WTC11 (cell line): ENCODE measurements at places on chromosomes 2 and 18. TPM values are rescaled to one million over a fixed set of nuclear protein-coding genes. Genes with fewer than 3 reads are reported as not detected.

COL3A1 gene
- 0.61 to 2.1 TPM (median 0.76 TPM) in 3 replicates for total RNA-seq

DNA sequence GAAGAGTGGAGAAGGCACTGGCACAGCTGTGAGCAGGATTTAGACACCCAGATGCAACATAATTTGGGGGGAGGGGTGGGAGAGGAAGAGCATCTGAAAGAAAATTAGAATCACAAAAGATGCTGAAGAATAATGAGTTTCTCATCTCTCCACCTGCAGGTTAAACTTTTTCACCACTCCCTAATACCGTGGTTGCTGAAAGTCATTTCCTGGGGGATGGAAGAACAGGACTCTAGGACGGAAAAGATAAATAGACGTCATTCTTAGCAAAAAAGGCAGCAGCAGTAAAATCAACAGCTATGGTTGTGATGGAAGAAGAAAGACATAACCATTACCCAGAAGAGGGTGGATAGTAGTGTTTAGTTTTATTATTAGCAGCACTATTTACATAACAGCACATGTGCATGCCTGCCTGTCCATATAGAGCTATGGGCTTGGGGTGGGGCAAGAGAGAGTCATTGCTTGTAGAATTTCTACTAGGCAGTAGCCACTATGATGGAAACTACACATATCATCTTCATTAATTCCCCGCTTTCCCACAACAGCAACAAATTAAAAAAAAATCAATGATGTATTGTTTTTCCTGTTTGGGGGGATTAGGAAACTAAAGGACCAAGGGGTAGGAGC lies 212.2 kb downstream of the TRIB2 start:
- no peak for DNase-seq

DNA sequence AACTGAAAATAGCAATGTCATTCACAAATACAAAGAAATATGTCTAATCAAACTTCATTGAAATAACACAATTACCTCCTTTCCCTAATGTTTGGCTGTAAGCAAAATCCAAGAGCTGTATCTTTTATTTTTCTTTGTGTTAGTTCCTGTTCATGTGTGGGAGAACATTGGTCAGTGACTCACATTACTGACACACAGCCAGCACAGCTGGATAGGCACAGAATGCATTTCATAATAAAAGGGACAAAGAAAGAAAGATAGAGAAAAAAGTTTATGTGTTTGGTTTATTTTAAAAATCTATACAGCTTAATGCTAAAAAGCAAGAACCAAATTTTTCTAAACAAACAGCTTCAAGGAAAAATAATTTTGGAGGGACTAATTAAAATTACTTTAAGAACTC lies 185.6 kb upstream of the COL3A1 start:
- no peak for DNase-seq

NTSR2 gene
- total RNA-seq, result 0.16 TPM in 1 of 3 replicates, not detected in the others

GALNT5 gene
- 0.17 to 0.34 TPM (median 0.32 TPM) in 3 replicates for total RNA-seq

TFPI gene
- total RNA-seq, result 8.4 to 10.2 TPM (median 8.9 TPM) in 3 replicates

DNA sequence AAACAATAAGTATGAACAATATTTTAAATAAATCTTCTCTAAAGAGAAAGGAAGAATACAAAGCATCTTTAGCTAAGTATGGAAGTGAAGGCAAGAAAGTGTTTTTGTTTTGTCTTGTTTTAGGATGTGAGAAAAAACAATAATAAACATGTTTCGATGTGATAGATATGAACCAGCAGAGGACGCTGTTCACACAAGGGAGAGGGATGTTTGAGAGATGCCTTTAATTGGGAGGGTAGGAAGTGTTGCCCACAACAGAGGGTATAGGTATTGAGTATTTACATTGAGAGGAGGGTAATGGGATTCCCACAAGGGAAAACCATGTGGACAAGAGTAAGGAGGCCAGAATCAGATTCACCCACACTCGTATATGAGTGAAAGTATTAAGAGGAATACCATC lies 55.1 kb downstream of the CDH19 start:
- DNase-seq, result no peak

- no peak for DNase-seq
Measured at GRCh38 chr2:68721482-68722101, 13.0 kb upstream of the ARHGAP25 start.

- no peak for DNase-seq
Measured at GRCh38 chr2:1884933-1885580, 140.7 kb upstream of the PXDN start.

GRCh38 chr18:62878305-62878704 lies 163.0 kb downstream of the PHLPP1 start:
- no peak for DNase-seq

DNA sequence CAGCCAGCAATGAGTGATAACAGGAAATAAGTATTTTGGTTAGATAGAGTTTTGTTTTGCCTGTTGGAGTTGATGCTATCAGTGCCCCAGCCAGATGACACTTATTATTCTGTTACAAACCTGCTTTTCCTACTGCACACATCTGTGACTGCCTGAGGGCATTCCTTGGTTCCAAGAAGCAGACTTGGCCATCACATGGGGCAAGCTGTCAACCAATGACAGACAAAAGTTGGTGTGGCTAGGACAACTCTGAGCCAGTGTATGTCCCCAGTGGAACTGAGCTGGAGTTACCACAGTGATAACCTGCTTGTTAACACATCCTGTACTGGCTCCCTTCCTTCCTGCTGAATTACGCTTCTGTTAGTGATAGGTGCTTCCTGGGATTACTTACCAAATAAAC lies 54.5 kb downstream of the FAM171B start:
- no peak for DNase-seq

IL1R1 gene
- 0.37 to 0.78 TPM (median 0.55 TPM) in 3 replicates for total RNA-seq

- no peak for DNase-seq
Measured at GRCh38 chr2:188051706-188052105, 240.0 kb upstream of the GULP1 start.

GRCh38 chr2:158484892-158485556 lies 28.3 kb downstream of the PKP4 start:
- no peak for DNase-seq

GRCh38 chr2:136000502-136000901 lies 15.1 kb upstream of the DARS1 start:
- DNase-seq, result no peak

DNA sequence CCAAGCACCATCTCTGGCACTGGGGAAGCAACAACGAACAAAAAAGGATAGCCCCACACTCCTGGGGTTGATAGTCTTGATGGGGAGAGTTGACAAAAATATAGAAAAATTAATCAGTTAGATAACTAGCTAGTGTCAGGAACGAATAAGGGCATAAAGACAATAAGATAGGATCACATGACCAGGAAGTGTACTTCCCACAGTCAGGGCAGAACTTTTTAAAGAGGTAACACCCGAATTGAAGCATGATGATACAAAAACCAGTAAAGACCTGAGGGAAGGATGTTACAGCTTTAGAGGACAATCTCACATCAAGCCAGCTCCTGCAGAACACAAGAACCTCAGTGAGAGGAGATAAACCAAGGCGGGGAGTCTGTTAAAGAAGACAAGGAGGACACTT lies 295.4 kb upstream of the CRIM1 start:
- no peak for DNase-seq

DNA sequence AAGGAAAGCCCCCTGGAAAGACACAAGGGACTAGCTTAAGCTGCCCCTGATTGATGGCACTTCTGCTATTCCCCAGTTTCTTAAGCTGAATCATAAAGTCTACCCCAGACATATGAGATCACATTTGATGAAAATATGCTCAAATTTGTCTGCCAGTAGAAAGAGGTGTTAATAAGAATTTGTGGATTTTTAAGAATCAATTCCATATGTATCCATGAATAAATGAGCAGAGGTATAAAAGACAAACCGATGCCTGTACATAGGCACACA lies 119.9 kb downstream of the CCBE1 start:
- no peak for DNase-seq

DNA sequence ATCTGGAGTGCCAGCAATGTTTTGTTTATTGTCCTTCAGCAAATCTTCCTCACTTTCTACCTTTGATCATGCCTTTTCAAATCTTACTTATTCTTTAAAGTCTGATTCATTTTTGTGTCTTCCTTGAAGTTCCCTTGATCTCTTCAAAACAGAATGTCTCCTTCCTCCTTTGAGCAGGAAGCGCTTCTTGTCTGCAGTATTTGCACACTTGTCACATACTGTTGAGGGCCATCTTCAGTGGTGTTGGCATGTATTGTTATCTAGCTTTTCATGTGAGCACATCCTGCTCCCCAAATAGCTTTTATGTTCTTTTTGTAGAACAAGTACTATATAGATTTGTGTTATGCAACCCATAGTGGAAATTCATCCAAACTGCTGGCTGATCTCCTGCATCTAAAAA lies 5.9 kb upstream of the CERS6 start:
- DNase-seq, result no peak

NEU4 gene
- total RNA-seq, result 2.2 to 4.1 TPM (median 3.0 TPM) in 3 replicates

DNA sequence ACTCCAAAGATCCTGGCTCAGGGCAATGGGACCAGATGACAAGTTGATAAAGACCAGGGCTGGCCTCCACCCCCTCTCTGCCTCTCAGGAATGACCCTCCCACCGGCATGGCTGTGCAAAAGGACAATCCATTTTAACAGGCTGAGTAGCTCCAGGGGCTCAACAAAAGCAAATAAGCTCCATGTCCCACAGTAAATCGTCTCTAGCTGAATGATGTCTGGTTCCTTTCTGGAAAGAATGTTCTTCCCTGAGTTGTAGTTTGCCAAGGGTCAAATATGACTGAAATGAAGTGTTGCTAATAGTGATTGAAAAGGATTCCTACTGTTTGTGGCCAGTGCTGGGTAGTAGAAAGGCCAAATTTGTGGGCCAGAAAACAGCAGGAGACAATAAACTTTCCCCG lies 434.4 kb upstream of the ETAA1 start:
- DNase-seq, result no peak

- no peak for DNase-seq
Measured at GRCh38 chr18:6757931-6758330, 28.4 kb downstream of the ARHGAP28 start.

RIF1 gene
- 73.9 to 96.9 TPM (median 82.9 TPM) in 3 replicates for total RNA-seq

GRCh38 chr2:30217644-30218337 lies 13.5 kb upstream of the LBH start:
- no peak for DNase-seq
